ENCODE measurements at places on chromosomes 16 and 17.

GRCh38 chr17:55588446-55589242 is 77.4 kb upstream of the SMIM36 start:
- no peak for DNase-seq

GRCh38 chr17:41844971-41845370 is 7.3 kb downstream of the KLHL10 start:
- DNase-seq: no peak

- DNase-seq: peak; percentile 7
These were observed 3.7 kb upstream of the LYZL6 start for GRCh38 chr17:35947156-35947585.

- no peak for DNase-seq
These were observed 6.3 kb downstream of the SECTM1 start for GRCh38 chr17:82327289-82327688.

DNA sequence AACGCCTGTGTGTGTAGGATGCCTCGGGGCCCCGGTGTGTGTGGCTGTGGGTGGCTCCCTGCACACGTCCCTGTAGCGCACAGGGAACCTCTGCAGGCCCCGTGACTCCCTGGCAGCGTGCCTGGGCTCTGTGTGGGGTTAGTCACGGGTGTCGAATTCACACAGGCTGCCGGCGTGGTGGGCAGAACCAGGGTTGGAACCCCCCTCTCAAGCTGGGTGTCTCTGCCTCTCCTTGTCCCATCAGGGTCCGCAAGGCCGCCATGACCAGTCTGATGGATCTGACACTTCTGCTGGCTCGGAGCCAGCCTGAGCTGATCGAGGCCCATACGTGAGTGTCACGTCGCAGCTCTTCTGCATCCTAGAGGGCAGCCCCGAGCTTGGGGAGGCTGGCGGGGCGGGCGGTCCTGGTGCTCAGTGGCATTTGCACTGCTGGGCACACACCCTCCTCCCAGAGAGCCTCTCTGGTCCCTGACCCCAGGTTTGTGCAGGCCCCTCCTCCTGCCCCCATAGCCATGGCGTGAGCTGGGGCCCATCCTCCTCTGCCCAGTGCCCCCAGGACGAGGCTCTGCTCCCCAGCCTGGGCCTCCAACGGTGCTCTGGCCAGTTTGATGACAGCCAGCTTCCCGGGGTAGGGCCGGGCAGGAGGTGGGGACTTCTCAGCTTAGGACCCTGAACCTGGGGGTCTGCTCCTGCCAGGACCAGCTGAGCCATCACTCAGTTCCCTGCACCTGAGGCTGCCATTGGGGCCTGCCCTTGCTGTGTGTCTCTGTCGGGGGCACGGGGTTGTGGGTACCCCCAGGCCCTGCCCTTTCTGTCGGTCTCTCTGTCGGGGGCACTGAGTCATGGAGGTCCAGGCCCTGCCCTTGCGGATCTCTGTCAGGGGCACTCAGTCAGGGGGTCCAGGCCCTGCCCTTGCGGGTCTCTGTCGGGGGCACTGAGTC is 88.1 kb upstream of the ZNF750 start:
- DNase-seq: no peak

DNA sequence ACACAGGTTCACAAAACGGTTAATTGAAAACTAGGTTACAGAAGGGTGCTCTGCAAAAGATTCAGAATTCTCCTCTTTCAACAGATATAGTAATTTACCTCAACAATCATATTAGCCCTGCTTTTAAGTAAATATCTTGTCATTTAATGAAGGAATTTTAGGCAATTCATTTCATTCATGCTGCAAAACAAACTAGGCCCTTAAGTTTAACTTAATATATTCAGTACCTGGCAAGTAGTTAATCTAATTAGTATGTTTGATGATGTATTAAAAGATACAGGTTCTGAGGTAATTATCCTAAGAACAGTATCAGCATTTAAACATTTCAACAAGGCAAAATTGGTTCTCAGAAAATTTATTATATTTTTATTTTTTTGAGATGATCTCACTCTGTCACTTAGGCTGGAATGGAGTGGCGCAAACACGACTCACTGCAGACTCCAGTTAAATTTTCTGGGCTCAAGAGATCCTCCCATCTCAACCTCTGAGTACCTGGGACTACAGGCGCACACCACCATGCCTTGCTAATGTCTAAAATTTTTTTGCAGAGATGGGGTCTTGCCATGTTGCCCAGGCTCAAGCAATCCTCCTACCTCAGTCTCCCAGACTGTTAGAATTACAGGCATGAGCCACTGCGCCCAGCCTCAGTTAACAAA is 44.9 kb downstream of the SMURF2 start:
- no peak for DNase-seq

DNA sequence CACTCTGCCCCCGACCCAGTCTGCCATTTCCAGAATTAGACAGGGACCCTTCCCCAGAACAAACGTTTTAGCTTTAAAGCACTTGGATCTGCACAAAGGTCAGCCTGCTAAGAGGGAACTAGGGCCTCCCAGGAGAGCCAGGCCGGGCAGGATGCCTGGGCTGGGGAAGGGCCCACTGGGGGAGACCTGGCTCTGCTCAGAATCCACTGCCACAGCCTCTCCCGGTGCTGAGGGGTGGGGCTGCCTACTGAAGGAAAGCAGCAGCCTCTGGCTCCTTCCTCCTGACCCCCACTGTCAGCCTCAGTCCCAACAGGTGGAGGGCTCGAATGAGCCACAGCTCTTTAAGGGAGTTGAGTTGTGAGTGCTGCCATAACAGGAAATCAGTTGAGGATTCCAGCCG is 1.7 kb downstream of the YBX2 start:
- no peak for DNase-seq

DNA sequence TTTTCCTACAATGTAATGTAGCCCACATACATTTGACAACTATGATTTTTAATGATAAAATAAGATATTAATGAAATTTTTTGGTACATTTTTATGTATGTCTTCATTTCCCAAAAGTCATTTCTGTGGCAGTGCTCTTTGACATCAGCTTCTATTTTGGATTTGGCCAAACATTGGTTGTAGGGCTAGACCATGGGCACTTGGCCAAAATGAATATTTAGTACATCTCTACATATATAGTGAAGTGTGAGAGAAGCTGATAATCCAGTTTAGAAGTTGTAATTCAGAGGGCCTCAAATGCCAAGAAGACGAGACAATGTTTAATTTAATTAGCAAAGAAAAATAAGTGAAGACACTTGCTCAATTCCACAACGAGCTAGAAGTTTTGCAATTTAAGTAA is 724.9 kb upstream of the SOX9 start:
- no peak for DNase-seq

DNA sequence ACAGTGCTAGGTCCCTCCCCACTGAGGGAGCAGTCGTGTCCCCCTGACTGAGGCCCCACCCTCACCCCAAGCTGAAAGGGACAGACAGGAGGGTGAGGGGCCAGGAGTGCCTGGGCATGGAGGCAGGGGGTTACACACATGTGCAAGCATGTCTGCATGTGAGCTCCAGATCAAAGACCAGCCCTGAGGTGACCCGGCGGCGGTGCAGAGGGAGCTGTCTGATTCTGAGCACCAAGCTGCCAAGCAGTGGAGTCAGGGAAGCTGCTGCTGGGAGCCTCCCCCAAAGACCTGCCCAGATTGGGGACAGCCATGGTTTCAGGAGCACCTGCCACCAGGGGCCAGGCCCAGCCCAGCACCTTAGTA is 5.5 kb downstream of the DLX3 start:
- DNase-seq: no peak

- DNase-seq: no peak
These were observed 8.8 kb upstream of the LPCAT2 start for GRCh38 chr16:55499951-55500529.

GRCh38 chr17:77749989-77750388 is 208.5 kb upstream of the TNRC6C start:
- DNase-seq: no peak

- no peak for DNase-seq
These were observed 4.6 kb upstream of the PYDC1 start for GRCh38 chr16:31221357-31222160.

GRCh38 chr17:47726796-47727703 is 6.0 kb upstream of the TBX21 start:
- DNase-seq: no peak

DNA sequence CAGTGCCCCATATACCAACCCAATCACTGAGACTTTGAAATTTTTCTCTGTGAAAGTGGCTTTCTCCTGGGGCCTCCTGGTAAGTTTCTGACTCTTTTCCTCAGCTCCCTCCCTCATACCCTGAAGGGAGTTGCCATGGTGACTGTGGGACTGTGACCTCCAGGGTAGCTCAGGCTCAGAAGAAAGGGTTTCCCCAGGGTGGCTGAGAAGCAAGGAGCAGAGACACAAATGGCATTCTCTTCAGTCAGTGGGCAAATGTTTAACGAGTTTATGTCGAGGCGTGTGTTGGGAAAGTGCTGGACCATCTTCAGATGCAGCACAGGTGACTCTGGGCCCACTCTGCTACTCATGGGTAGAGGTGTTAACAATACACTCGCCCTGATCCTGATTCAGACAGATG is 46.8 kb downstream of the MRPS23 start:
- DNase-seq: no peak

GRCh38 chr17:27473748-27474609 is 17.7 kb downstream of the KSR1 start:
- no peak for DNase-seq

DNA sequence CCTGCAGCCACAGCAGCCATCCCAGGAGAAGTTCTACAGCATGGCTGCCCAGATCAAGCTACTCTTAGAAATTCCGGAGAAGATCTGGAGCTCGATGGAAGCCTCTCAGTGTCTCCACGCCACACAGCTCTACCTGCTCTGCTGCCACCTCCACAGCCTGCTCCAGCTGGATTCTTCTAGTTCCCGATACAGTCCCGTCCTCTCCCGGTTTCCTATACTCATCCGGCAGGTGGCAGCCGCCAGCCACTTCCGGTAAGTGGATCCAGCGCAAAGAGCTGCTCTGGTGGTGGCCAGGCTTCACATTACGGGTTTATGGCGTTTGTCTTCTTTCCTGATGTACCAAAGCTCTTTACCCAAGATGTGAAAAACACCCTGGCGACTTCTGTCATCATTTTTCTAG is 3.6 kb downstream of the COG1 start:
- no peak for DNase-seq
